ENCODE measurements at places on chromosomes 6 and 20.

DNA sequence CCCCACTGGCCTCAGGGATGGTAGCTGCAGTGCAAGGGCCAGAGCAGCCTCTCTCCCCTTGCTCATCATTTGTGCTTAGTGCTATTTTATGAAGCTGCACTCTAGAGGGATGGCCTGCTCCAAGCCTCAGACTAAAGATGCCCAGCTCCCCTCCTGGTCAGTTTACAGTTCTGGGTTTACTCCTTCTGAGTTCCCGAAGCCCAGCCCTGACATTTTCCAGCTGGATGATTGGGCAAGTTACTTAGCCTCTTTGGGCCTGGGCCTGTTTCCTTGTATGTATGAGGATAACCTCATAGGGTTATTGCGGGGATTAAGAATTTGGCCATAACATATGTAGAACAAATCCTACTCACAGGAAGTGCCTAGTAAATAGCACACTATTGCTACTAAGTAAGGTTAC lies 31.8 kb upstream of the EMILIN3 start:
- no peak for DNase-seq

GRCh38 chr6:106059331-106059730 lies 26.8 kb upstream of the PRDM1 start:
- no peak for DNase-seq

- no peak for DNase-seq
Measured at GRCh38 chr6:118853408-118853807, 40.5 kb upstream of the ASF1A start.

DNA sequence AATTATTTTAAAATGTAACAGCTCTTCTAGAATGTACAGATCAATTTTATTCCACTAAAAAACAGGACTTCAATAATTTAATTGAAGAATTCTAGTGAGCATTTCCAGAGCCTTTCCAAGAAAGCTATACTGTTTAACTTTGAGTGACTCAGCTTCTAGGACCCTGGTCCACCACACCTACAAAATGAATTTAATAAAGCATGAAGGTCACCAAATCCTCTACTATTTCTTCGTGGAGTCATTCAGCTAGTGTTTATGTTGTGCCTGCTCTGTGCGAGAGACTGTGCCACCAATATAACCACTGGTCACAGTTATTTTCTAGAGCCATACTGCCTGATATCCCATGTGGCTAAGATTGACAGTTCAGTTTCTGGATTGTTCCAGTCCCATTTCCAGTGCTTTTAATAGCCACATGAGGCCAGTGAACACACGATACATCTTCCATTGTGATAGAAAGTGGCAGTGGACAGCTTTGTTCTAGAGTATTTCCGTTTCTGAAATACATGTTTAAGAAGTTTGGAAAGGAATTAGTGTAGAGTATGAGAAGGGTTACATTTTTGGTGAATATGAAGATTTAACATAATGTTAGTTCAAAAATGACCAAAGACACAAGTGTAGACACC lies 160.7 kb downstream of the MTHFD1L start:
- no peak for DNase-seq

DNA sequence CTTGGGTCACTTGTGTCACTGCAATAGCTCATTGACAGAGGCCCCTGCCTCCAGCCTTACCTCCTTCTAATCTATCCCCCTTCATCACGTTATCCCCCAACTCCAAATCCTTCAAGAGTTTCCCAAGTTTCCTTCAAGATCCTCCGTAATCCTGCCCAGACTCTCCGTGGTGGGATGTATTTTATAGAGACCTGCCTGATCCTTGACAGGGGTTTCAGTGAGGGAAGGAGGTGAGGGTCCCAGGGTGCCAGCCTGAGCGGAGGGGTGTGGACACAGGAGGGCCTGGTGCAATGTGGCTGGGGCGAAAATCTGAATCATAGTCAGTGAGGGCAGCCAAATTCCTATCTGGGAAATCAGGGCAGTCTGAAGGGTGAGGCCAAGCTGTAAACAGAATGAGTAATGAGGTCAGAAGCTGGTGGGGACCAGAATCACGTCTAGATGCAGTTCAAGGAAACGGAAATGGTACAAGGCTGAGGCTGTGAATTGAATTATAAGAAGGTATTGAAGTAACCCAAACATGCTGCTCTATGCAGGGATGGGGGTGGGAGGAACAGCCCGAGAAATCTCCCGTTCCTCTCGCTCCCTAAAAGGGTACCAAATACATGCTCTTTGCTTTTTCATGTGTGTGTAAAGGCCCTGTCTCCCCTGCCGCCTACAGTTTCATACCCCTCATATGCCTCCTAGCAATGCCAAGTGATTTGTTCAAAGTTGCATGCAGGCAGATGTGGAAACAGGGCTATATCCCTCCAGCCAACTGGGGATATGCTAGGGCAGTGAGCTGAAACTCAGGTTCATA lies 35.4 kb upstream of the PIM1 start:
- no peak for DNase-seq

GRCh38 chr6:5087389-5087788 lies 2.2 kb downstream of the PPP1R3G start:
- DNase-seq, result no peak

GRCh38 chr20:47876311-47877088 lies 91.2 kb upstream of the SULF2 start:
- no peak for DNase-seq

DNA sequence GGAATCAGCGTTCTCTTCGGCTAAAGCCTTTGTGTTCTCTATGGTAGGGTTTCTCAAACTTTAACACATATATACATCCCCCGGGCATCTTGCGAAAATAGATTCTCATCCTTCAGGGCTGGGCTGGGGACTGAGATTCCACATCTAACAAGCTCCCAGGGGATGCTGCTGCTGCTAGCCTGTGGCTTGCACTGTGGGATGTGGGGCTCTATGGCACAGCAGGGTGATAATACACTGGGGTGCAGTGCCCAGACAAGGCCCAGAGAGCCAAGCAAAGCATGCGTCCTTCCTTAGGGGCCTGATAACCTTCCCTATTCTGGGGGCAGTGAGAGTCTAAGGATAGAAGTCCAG lies 102.0 kb downstream of the LAMP5 start:
- no peak for DNase-seq

- no peak for DNase-seq
Measured at GRCh38 chr20:16125816-16126215, 447.4 kb downstream of the KIF16B start.

GRCh38 chr20:62961310-62961783 lies 8.8 kb downstream of the SLC17A9 start:
- no peak for DNase-seq

DNA sequence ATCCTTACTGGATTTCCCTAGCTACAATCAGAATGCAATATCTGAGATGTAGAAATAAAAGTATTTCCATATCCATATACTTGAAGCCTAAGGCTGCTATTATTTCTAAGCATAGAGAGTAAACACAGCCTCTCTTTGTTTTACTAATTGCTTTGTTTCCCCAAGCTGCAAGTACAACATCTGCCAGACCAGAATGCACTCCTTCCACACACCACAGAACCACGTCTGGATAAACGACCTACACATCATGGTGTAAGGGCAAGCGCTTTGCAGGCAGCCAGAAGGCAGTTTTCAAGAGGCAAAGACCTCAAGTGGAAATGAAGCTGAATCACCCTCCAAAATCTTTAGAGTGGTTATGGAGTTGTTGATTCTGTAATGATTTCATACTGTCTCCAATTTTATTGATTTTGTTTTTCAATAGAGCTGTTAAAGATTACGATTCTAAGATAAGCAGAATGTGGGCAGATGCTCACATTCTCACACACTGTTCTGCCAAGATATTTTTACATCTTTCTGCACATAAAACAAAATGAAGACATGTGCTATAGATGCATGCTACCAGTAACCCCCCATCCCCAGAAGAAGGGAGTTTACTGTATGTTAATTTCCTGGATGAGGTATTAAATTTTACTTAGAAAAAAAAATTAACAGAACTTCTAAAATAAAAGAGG lies 88.8 kb downstream of the THEMIS start:
- DNase-seq, result no peak

DNA sequence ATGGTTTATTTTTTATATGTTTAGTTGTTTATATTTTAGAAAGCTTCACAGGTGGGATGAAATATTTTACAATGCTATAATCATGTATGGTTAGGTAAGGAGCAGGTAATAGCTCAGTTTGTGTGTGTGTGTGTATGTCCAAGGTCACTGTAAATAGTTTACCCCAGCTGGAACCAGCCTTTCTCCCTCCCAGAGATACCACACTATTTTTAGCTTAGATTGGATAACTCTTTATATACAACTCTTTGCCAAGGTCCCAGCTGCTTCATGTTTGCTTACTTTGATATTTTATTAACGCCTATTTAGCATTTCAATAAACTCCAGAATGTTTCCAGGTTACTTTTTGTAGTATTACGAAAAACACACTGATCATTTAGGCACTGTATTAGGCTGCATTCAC lies 1.8 kb upstream of the PEX7 start:
- no peak for DNase-seq

Data from NCI-H2081 treated with DMSO at 0.1 percent for 48 hours (cell line).